Stimulated activated CD8-positive, alpha-beta memory T cell treated with anti-CD3 and anti-CD28 coated beads, Interleukin-4, amount 100 ng/mL, for 4 hours (primary cell): ENCODE measurements at places on chromosomes 2 and 18.

DNA sequence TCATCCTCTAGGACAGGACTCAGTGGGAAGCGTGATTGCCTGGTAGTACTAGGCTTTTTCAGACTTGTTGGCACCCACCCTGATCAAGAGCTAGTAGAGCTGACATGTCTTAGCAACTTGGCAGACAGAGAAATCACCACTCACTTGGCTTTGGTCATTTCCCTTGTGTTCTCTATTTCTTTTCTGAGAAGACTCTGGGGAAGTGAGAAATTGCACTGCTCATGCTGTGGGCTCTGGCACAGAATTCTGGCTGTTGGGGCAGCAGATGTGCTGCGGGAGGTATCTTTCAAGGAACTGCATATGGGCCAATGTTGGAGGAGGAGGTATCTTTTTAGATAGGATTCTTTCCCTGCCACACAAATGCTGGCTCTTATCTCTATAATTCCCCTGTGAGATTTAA lies 529.1 kb upstream of the MEX3C start:
- DNase-seq = no peak

GRCh38 chr2:223598994-223599639 lies 3.0 kb downstream of the SCG2 start:
- DNase-seq = no peak

DNA sequence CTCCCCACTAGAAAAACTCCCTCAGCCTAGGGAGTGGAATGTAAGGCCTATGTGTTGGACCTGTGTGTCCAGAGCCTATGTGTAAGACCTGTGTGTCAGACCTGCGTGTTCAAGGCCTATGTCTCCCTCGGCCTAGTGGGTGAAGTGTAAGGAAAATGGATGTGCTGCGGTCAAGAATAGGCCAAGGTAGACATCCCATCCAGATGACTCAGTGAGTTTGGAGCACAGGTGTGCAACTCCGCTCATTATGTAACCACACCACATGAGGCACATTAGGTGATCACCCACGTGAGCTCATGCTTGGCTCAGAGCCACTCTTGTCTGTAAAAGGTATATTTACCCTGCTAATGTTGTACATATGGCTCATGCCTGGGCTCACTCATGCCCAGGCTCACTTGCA lies 565.3 kb upstream of the CRIM1 start:
- no peak for DNase-seq

DNA sequence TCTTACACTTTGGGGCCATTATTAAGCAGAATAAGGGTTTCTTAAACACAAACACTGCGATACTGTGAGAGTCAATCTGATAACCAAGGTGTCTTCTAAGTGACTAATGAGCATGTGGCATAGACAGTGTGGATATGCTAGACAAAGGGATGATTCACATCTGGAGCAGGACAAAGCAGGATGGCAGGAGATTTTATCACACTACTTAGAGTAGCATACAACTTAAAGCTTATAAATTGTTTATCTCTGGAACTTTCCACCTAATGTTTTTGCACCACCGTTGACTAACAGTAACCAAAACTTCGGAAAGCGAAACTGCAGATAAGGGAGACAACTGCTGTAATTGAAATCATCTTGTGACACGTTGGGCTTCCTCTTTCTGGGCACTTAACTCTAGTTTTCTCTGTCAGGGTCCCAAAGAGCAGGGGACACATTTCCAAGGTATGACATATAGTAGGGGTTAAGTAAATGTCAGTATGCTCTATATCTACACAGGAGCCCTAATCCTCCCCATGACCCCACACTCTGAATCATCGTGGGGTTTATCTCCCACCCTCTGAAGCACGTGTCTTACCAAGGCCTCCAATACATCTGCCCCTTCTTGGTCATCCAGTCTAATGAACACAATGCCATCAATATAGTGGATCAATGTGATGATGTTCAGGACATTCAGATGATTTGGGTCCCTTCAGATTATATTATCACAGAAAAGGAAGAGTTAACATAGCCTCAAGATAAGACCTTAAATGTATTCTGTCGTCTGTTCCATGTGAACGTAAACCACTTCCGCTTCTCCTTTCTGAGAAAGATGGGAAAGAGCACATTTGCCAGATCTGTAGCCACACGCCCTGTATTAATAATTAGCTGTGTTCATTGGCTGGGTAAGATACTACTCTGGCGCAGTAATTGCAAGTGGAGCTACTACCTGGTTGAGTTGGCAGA lies 78.7 kb downstream of the FTCDNL1 start:
- DNase-seq = no peak

- no peak for DNase-seq
Observed at GRCh38 chr2:68280348-68280747, 28.0 kb upstream of the PPP3R1 start.

DNA sequence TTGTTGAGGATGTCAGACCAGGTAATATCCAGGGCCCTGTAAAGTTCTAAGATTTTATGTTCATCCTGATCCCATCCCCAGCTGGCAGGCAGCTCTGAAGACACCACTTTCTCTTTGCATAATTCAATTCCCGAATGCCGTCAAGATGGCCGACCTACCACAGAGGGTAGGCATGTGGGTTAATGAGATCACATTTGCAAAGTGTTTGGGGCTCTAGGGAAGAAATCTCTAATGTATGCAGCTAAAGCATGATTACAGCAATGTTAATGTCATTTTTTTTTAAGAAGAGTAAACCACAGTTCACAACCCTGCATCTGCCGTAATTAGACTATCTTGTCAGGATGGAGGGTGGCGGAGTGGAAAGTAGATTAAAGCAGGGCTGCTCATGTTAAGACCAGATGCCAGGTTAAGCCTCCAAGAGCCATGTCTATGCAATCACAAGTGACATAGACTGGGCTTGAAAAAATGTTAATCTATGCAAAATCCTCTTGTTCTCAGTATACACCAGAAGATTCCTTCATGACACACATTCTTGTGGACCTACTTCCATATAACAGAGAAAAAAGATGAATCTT lies 131.4 kb downstream of the ALK start:
- DNase-seq = no peak

GRCh38 chr2:173961346-173961705 lies 3.8 kb downstream of the SP3 start:
- no peak for DNase-seq

GRCh38 chr2:85709401-85709811 lies 15.2 kb downstream of the GNLY start:
- DNase-seq = no peak

DNA sequence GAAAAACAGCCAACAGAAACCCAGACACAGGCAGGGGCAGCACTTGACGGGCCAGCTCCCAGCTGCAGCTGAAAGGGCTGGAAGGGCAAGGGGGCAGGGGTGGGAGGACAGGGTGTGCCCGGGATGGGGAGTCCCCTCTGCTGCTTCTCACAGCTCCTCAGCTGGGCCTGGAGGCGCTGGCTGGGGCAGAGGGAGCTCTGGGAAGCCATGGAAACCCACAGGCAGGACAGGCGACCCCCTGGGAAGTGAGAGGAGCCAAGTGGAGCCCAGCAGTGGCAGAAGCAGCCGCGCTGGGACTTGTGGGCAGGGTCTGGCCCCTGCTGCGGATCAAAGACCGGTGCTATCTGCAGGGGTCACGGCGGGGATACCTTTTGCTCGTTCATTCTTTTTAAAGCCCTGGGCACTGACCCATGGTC lies 20.7 kb downstream of the OTOF start:
- DNase-seq = no peak

GRCh38 chr2:96484091-96484490 lies 21.1 kb downstream of the NEURL3 start:
- DNase-seq = no peak

DNA sequence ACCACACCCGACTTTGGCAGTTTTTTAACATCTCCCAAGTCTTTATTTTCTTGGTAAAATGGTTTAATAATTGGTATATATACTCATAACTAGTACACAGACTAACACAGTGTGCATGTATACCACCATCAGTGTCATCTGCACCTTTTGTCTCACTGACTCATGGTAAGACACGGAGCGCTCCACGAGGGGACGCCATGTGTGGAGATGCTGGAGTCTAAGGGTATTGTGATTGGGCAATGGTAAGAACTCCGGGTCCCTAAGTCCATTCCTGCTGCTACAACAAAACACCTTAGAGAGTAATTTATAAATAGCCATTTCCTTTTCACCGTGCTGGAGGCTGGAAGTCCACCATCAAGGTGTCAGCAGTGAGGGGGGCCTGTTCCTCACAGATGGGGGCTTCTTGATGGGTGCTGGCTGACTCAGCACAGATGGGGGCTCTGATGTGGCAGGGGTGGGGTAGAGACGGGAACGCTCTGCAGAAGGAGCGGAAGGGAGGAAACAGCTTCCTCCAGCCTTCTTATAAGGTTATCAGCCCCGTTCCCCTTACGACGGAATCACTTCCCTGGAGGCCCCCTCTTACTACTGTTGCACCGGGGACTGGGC lies 42.0 kb upstream of the EDAR start:
- no peak for DNase-seq

DNA sequence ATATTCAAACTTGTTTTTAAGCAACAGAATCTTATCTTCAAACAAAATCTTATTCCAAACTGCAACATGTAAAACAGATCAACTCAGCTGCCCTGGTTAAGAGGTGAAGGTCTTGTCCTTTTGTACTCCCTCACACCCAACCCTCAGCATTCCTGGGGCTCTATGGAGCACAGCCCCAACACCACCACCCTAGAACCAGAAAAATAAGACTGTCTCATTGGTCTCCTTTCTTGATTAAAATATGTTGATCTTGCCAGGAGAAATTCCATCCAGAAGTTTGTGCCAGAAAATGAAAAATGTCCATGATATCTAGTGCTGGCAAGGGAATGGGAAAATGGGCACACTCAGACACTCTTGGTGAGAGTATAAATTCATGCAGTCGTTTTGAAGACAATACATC lies 62.1 kb upstream of the TMEM17 start:
- DNase-seq = no peak

DNA sequence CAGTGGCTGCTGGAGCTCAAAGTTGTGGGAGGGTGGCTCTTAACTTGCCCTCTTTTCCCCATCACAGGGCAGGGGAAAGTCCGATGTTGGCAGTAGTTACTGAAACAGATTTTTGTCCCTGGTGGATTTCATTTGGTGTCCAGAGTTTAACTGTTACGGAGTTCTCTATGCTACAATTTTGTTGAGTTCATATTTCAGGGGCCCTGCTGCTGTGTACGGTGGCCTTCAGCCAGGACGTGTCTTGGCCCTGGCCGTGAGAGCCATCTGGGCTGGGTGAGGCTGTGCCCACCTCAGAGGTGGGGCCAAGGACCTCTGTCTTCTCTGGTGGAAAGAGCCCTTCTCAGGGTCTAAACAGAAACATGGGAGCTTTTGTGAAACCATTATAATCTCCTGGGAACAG lies 67.4 kb downstream of the SH3YL1 start:
- no peak for DNase-seq

DNA sequence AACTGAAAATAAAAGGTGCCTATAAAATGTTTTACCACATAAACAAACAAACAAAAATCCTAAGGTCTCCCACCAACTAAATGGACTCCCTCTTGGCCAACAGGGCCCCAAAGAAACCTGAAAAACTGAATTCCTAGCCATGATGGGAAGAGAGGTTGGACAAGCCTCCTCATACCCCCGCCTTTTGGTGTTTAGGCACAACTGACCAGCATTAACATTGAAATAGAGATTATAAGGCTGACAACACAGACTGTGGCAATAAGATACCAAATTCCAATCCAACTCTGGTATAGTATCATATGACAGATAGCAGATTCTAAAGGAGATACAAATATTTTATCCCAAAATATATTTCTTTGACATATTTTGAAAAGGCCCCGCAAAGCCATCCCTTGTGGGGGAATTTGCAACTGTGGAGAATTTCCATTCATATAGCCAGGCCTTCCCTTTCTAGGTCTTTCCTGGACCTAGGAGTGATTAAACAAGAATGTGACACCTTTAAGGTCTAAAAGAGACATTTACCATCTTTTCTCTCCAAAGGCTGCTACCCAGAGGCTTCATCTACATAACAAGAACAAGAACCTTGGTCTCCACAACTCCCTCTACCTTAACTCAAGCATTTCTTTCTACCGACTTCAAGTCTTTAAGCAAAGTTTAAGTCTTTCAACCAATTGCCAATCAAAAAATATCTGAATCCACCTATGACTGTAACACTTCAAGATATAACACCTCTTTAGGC lies 80.0 kb downstream of the CHN1 start:
- DNase-seq = no peak

GRCh38 chr18:74242438-74243096 lies 49.2 kb downstream of the CYB5A start:
- no peak for DNase-seq

GRCh38 chr18:56197241-56197859 lies 441.0 kb downstream of the TXNL1 start:
- DNase-seq = no peak

DNA sequence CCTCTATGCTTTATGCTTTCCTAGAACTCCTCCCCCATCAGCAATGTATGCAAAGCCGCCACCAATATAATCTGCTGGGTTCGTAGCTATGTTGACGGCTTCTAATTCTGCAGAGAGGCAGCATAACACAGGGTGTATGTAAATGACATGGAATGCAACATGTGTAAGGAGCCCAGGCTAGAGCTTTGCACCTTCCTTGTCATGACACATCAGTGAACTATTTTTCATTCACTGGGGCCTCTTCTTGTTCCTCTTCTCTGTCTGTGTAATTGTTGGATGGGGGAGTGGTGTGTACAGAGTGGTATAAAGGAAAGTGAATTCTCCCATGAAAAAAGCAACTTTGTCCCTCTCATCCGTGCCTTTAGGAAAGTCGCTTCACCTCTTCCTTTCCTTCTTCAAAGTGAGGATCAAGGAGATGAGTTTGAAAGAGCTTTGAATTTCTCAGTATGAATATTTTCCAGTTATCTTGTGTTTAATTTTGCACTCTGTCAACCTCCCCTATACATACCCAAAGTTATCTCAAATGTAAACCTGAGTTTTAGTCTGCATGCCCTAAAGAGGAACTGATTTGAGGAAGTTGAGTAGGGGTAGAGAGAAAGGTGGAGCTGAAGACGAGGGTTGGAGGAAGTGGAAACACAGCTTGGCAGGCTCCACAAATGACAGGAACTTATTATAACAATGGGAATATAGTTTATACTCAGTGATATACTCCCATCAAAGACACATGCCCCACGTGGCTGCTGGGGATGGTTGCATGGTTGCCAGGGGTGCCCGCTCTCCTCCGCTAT lies 74.9 kb upstream of the ARL4C start:
- no peak for DNase-seq

DNA sequence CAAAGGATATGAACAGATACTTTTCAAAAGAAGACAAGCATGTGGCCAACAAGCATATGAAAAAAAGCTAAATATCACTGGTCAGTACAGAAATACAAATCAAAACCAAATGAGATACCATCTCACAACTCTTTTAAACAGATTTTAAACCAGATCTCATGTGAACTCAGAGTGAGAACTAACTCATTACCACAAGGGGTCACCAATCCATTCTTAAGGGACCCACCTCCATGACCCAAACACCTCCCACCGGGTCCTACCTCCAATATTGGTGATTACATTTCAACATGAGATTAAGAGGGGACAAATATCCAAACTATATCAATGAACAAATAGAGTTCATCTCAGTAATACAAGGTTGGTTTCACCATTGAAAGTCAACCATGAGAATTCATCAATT lies 319.8 kb upstream of the GULP1 start:
- no peak for DNase-seq

- DNase-seq = no peak
Observed at GRCh38 chr2:121596221-121597080, 52.8 kb downstream of the CLASP1 start.
